ENCODE measurements at places on chromosomes 1 and 21.

- no peak for DNase-seq
Observed at GRCh38 chr1:236035681-236036101, 29.2 kb downstream of the NID1 start.

DNA sequence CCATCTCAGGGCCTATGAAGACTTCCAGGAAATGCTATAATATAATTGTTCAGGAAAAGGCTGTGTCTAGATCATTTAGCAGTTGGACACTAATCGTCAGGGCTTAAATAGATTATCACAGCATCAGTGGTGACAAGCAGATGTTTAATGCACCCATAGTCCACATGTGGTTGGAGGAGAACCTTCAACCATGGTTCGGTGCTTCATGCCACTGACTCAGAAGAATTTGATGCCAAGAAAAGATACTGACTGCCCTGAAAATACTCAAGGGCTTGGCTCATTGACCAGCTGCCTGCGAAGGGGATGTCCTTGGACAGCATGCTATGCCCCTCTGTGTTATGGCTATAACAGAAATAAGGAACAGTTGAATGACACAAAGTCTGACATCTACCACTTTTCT, 175.7 kb downstream of the HHIPL2 start:
- DNase-seq = no peak

DNA sequence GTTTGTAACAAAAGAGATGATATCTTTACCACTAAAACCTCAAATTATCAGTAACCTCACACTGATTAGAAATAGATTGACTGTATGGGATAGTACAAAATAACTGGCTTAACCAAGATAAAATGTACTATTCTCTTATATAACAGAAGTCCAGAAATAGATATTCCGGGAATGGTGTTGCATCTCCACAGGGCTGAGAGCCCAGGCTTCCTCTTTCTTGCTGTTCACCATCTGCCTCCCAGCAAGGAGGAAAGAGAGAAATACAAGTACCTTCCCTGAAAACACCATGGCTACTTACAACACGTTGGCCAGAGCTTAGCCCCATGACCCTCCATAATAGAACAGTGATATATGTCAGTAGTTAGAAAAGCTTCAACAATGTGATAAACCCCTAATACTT, 47.0 kb upstream of the KCNK1 start:
- DNase-seq = no peak

GRCh38 chr21:24938573-24938972, 668.7 kb downstream of the MRPL39 start:
- DNase-seq = no peak

GRCh38 chr1:199273837-199274379, 635.1 kb downstream of the PTPRC start:
- DNase-seq = no peak

GRCh38 chr1:55232448-55233144, 17.4 kb upstream of the USP24 start:
- no peak for DNase-seq

- DNase-seq = no peak
Observed at GRCh38 chr1:100234432-100234831, 15.2 kb downstream of the DBT start.
